ENCODE measurements at places on chromosomes 16 and 17. TPM values are rescaled to one million over a fixed set of nuclear protein-coding genes. Genes with fewer than 3 reads are reported as not detected.
A peak's percentile ranks its signal among the peaks of the same experiment; 100 is the strongest.

CIITA gene
- 31.0 TPM for total RNA-seq

ENPP7 gene
- not detected for total RNA-seq

TBX2 gene
- 49.5 TPM for total RNA-seq

SCGB1C2 gene
- total RNA-seq: not detected

AIPL1 gene
- not detected for total RNA-seq

HBM gene
- not detected for total RNA-seq

CCL8 gene
- 3.7 TPM for total RNA-seq

HCRT gene
- total RNA-seq: not detected

DNA sequence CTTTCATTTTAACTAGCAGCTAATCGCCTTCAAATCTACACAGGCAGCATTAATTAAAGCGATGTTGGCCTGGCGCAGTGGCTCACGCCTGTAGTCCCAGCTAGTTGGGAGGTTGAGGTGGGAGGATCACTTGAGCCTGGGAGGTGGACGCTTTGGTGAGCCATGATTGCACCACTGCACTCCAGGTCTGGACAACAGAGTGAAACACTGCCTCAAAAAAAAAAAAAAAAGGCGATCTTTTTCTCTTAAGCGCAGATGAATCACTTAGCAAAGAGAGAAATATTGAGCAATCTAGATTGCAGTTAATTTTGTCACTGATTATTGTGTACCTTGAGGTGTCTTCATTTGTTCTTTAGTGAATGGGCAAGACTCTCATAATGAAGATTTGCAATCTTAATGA lies 12.4 kb downstream of the SNTB2 start:
- DNase-seq: no peak

- peak; percentile 83 for DNase-seq
These were observed 94.9 kb downstream of the ANKRD11 start for GRCh38 chr16:89395150-89396142.

DNA sequence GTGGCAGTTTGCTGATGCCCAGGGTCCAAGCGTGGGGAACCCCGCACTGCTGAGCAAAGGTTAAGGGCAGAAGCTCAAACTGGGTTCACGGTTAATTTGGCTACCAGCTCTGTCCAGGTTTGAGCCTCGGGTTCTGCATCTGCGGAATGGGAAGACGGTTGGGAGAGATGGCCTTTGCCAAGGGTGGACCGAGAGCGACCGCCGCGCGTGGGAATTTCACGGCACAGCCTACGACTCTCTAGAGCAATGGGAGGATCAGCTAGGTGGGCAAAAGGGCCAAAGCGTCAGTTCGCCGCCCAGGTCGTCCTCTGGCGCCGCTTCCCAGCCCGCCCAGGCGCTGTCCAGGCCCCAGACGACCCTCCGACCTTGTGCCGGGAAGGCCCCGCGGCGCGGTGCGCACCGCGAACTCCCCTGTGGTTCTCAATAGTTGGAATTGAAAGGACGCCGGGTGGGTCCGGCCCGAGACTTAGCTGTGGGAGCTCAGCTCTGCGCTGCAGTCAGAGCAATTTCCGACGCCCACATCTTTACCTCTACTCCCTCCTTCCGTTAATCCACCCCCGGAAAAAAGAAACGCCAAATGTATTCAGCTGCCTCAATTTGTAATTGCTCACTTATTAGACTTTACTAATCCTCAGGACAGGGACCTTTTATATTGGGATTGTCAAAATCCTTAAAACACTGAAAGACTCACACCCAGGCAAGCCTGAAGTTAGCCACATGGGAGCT lies 2.5 kb upstream of the HS3ST3B1 start:
- no peak for DNase-seq

DNA sequence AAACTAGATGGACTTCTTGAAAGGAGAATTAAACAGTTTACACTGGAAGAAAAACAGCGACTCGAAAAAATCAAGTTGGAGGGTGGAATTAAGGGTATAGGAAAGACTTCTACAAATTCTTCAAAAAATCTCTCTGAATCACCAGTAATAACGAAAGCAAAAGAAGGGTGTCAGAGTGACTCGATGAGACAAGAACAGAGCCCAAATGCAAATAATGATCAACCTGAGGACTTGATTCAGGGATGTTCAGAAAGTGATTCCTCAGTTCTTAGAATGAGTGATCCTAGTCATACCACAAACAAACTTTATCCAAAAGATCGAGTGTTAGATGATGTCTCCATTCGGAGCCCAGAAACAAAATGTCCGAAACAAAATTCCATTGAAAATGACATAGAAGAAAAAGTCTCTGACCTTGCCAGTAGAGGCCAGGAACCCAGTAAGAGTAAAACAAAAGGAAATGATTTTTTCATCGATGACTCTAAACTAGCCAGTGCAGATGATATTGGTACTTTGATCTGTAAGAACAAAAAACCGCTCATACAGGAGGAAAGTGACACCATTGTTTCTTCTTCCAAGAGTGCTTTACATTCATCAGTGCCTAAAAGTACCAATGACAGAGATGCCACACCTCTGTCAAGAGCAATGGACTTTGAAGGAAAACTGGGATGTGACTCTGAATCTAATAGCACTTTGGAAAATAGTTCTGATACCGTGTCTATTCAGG lies 85.0 kb downstream of the C17orf58 start:
- no peak for DNase-seq

- DNase-seq: no peak
These were observed 27.4 kb downstream of the TMEM132E start for GRCh38 chr17:34606763-34607162.

DNA sequence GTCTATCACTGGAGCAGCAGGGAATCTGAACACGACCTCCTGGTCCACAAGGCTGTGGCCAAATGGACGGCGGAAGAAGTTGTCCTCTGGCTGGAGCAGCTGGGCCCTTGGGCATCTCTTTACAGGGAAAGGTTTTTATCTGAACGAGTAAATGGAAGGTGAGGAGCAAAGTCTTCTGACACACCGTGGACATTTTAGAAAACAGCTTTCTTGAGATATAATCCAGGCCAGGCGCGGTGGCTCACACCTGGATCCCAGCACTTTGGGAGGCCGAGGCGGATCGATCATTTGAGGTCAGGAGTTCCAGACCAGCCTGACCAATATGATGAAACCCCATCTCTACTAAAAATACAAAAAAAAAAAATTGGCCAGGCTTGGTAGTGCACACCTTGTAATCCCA lies 17.1 kb downstream of the BFAR start:
- DNase-seq: no peak

- DNase-seq: no peak
These were observed at the start of gene CANT1 for GRCh38 chr17:79009397-79010303. Gene CANT1, minus strand, starts transcription at chr17:79009764. Its CDS starts 12,142 bp downstream, at chr17:78997622.

DNA sequence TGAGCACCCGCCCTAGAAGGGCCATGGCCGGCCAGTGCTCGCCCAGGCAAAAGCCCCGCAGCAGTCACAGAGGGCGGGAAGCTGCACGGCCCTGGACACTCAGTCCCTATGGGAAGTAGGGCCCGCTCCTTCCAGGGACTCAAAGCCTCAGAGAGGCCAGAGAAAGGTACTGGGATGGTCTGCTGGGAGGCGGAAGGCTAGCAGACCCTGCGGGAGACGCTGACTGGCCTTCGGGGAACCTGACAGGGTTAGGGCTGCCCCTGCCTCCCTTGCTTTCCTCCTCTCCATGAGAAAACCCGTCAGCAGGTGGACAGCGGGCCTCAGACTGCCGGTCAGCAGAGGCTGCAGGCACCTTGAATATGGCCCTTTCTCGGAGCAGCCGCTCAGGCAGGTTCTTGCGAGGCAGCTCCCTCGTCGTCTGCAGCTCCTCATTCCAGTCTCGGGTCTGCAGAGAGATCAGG lies 11.5 kb downstream of the CLUH start:
- DNase-seq: no peak

DNA sequence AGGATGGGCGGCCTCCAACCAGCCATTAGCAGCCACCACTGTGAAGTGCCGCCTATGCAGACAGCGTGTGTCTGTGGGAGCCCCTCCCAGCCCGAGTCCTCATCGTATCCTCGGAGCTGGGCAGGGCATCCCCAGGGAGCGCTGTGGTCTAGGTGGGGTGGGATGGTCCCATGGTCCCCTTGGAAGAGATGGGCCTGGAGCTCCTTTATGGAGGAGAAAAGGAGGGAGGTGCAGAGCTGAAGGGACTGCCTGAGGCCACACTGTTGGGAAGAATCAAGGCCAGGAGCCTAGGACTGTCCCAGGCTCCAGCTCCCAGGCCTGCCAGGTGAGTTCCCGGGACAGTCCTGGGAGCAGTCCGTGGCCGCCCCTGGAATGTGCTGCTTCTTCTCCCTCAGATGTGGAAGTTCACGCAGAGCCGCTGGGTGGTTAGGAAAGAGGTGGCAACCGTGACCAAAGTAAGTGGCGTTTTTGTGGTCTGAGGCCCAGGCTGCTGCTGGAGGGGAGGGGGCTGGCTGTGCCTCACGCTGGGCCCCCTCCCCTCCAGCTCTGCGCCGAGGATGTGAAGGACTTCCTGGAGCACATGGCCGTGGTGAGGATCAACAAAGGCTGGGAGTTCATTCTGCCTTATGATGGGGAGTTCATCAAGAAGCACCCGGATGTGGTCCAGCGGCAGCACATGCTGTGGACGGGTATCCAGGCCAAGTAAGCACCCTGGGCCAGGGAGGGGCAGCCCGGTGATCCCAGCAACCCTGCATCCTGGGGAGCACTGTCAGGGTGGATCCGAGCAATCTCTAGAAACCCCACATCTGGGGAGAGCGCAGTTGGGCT lies 27.0 kb downstream of the POLR3E start:
- no peak for DNase-seq

- no peak for DNase-seq
These were observed 845 bp downstream of the SGCA start for GRCh38 chr17:50166518-50167181.

DNA sequence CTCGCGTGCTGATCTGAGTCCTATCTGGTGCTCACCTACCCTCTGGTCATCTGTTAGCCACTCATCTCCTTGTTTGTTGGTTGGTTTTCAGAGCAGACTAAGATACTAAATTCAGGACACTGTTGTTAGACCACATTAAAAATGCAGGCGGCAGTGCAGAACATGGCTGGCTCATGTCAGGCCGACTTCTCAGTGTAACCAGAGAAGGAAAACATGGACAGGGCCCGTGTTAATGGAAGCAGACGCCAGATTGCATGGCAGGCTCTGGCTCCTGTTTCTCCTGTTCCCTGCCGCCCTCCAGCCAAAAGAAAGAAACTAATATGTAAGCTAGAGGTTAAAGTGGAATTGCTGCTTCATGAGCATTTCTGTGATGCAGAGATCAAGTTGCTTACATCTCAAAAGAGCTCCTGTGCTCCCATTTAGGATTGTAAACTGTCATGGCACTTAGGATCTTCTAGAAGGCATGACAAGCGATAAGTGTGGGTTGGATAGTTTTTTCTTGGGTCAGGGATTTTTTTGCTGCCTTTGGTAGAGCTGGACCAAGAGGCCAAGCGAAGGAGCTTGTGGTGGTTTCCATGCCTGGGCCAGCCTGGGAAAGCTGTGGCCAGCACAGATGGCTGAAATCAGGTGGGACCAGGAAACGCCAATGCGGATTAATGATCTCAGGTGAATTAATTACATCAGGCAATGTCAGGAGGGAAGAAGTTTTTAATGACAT lies 56.1 kb downstream of the YPEL2 start:
- DNase-seq: no peak

- no peak for DNase-seq
These were observed 3.4 kb upstream of the KRTAP2-4 start for GRCh38 chr17:41069031-41069430.

- no peak for DNase-seq
These were observed 2.6 kb downstream of the C16orf92 start for GRCh38 chr16:30025574-30025973.

- DNase-seq: no peak
These were observed 98.6 kb upstream of the DNAH17 start for GRCh38 chr17:78675836-78676235.

- DNase-seq: no peak
These were observed 30.7 kb upstream of the ZNF750 start for GRCh38 chr17:82870541-82870940.

GRCh38 chr17:63224644-63225043 lies 221.5 kb downstream of the CYB561 start:
- DNase-seq: no peak

DNA sequence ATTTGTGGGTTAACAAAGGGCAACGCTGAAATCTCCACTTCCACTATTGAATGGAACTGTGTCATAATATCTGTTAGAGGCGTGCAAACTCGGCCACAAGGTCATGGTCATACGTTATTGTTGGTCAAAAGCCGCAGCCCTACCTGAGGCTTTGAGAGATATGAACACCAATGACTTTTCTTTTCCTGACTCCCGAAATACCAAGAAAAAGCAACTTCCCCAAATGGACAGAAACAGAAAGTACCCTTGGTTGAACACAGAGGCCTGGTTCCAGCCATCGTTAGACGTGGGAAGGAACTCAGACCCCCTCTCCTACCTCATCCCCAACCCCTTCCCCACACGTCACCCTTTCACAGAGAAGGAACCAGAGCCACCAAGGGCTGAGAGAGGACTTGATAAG lies 1.4 kb upstream of the PIK3R5 start:
- no peak for DNase-seq

GRCh38 chr16:17304491-17305119 lies 166.2 kb downstream of the XYLT1 start:
- DNase-seq: no peak

DNA sequence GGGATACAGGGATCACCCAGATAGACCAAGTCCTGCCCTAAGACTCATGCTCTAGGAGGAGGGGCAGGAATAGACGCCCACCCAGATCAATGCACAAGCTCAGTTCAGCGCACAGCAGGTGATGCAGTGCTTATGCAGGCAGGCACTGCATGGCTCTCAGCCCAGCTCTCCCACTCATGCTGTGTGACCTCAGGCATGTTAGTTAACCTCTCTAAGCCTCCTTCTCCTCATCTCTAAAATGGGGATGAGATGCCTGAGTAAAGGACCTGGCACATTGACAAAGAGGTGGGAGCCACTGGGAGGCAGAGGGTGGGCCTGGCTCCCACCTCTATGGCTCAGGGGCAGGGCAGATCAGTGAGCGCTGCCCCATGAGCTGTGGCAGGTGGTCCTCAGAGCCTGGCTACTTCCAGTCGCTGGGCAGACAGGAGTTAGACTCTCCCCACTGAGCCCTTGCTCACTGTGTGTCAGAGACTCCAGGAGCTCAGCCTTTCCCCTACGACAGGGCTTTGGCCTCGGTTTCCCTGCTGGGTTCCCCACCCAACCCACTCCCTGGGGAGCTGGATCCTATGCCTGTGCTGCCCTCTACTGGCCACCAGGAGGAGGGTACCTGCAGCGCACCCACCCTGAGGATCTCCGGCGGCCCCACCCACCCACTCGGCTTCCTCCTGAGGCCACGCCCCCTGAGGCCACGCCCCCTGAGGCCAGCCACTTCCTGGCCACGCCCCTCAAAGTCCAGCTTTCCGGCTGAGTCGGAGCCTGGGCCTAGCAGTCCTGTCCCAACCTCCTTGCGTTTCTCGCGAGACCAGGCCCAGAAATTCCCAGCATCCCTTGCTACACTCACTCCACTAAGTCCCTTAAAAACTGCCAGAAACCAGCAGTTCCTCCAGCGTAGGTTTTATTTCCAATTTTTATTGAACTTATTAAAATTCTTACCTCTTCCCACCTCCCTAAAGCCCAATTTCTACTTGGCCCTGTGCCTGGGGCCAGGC lies 196.1 kb downstream of the GSG1L start:
- DNase-seq: no peak

- DNase-seq: no peak
These were observed 492.1 kb downstream of the CDH8 start for GRCh38 chr16:61544165-61544564.

Data from thoracic aorta (tissue), 2 donors.